ENCODE measurements at places on chromosomes 13 and 19.

DNA sequence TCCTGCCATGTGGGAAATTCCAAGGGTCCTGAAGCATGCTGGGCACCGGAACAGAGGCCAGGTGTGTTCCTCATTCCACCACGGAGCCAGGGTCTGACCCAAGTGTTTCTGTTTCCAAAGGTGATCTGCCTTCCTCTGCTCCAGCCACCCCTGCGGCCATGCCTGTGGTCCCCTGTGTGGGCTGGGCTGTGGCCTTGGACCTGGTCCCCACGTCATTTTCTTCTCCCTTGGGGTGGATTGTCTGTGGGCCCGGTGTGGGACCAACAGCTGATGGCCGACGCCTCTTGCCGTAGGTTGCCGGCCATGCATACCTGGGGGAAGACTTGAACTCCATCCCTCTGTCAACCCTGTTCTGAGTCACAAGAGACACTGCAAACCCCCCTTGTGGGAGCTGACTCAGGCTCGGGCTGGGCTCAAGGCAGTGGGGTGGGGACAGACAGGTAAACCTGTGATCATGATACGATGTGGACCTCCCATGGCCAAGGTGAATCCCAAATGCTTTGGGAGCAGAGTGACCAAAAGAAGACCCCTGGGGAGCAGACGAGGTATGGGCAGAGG is 35.0 kb downstream of the ATP11A start:
- no peak for DNase-seq

GRCh38 chr13:48411841-48412531 is 927 bp downstream of the LPAR6 start:
- peak; percentile 11 for DNase-seq

GRCh38 chr19:55586976-55587668 is 6.5 kb upstream of the ZNF579 start:
- peak; percentile 89 for DNase-seq

DNA sequence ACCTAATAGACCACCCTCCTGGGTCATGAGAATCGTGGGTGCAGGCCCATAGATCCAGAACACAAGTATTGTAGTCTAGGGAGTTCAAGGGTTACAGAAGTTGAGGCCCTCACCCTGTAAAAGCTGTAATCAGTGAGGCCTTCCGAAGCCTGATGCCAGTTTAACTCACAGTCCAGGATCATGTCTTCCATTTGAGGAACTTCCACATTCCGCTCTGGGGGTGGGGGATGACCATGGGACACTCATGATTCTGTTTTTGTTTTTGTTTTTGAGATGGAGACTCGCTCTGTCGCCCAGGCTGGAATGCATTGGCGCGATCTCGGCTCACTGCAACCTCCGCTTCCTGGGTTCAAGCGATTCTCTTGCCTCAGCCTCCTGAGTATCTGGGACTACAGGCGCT is 1.7 kb upstream of the RASIP1 start:
- no peak for DNase-seq

- DNase-seq: no peak
These were observed 71.5 kb downstream of the GGACT start for GRCh38 chr13:100517135-100517534.

- DNase-seq: no peak
These were observed 86.6 kb downstream of the ZNF737 start for GRCh38 chr19:20478936-20479335.

DNA sequence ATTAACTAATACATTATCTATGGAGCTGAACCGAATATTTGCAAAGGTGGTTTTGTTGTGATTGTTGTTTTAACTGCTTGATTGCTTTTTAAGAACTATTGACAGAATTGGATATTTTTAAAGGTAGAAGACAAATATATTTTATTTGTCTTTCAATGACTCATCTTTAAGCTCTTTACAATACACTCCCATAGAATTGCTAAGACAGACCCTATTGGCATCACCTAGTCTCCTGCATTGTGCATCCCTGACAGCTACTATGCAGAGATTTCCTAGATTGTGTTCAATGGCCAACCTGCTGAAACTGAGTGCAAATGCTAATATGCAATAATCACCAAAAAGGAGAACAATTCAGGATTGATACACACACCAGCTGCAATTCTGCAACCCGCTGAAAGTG is 19.7 kb upstream of the SCEL start:
- DNase-seq: no peak

DNA sequence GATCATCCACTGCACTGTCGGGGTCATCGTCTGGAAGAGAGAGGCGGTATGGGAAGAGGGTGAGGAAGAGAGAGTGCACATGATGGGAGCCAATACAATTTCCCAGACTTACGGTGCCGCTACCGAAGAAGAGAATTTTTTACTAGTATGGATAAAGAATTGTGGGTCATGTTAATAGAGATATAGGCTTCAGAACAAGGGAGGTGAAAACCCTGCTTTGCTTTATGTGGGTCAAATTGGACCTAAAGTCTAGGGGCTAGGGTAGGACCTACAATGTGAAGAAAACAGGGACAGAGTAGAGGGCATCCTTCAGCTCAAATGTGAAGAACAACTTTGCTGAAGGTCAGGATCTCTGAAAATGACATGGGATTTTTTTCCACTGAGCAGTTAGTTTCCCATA is 29.9 kb downstream of the UNC13A start:
- no peak for DNase-seq

GRCh38 chr19:49672131-49672919 is 4.7 kb upstream of the PRMT1 start:
- peak; percentile 47 for DNase-seq

DNA sequence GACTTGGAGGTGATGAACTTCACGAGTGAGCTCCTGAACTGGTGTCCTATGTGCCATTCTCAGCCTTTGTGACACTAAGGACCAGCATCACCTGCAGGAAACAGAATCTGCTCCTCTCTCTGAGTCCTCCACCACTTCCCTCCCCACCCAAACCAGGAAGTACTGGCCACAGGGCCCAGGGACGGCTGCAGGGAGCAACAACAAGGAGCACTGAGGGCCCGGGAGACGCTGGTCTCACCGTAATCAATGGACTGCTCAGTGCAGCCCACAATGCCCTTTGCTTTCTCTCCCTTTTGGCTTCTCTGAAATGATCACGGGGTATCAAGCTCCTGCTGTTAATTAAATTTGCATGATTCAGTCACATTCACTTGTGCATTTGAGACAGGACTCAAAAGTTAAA is 18.6 kb downstream of the PEPD start:
- no peak for DNase-seq

- peak; percentile 49 for DNase-seq
These were observed 27.3 kb downstream of the LRFN3 start for GRCh38 chr19:35963514-35963913.

DNA sequence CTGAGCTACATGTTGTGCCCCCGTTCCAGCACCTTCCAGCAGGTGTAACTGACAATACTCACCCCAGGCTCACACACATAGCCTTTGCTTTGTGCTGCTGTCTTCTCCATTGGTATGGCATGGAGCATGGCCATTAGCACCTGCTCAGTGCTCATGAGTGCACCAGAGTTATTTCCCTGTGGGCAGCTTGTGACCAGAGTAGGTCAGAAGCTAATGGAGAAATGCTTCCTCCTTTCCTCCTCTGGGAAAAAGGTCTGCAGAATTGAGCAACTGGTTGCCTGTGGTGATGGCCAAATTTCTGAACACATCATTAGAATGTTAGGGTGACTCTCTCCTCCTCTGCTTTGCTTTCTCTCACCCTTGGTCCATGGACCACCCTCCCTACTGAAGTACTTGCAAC is 344.5 kb upstream of the TMTC4 start:
- no peak for DNase-seq

GRCh38 chr13:33264620-33264978 is 21.0 kb downstream of the STARD13 start:
- no peak for DNase-seq

DNA sequence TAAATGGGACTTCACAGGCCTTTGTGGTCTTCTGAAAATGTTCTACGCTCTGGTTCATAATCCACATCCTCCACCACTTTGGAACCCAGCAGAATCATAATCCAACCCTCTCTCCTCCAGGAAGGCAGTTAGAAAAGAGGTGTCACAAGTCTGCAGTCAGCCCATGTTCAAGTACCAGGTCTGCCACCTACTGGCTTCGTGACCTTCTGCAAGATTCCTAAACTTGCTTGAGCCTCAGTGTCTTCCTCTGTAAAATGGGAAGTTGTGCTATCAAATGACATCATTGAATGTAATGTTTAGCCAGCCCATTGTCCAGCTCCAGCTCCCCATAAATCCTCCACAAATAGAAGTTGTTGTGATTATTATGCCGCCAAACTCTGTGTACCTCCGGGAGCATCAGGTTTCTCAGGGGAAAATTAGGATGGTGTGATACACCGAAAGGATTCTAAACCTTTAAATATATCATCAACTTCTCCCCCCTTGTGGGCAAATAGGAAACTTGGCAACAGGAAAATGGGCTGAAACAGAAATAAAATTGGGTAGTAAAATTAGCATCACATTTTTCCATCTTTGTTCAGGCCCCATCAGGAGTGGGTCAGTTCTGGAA is 109.7 kb downstream of the NUFIP1 start:
- DNase-seq: peak; percentile 63

DNA sequence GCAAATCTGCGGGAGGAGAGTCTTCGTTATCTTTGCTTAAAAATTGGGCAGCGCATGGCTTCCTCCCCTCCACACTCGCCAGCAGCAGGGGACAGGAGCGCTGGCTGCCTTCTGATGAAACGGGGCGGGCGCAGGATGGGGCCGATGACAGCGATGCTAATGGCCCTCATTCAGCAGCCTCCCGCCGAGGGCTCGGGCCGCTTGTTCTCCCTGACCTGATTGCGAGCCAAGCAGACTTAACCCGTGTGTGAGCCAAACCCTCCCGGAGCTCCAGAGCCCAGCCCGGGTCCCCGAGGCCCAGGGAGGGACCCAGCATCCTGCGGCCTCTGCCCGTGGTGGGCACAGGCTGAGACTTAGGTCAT is 90.3 kb downstream of the KDM4B start:
- no peak for DNase-seq

DNA sequence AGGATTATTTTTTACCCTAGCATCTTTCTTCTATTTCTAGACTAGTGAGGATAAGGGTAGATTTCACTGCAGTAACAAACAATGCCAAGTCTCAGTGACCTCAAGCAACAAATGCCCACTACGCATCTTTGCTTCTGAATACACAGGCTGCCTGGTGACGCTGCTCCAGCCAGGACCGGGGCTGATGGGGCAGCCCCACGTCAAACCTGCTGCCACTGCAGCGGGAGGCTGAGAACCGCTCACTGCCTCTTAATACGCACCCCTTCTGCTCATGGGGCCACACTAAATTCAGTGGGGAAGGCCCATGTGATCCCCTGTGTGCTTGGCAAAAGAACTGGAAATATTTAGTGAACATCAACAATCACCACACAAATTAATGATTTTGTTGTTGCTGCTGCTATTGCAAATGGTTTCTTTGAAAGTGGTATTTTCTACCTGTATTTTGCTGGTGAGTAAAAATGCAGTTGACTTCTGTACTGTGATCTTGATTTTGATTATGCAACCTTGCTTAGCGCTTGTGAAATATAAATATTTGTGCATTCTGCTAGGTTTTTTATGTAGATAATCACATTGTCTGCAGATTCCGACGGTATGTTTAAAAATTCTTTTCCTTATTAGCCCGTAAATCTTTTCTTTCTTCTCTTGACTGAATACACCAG is 139.5 kb upstream of the SPACA7 start:
- no peak for DNase-seq

DNA sequence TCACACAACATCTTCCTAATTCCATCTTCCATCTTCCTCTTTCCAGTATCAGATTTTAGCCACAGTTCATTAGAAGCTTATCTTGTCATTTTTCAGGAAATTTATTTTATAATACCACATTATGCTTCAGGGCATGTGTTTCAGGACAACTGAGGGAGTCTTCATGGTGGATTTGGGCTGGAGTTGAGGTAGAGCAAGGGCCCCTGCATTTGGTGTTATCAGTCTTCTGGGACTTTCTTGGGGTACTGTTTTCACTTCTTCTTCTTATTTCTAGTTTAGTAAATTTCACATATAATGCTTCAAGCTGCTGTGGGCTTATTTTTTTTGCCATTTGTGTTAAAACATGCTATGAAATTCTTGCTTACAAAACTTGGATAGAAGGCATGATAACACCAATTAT is 188.7 kb downstream of the LHFPL6 start:
- no peak for DNase-seq

Measured in fibroblast of skin of right quadriceps (primary cell).